ENCODE measurements at places on chromosomes 1 and 21. TPM values are rescaled to one million over a fixed set of nuclear protein-coding genes. Genes with fewer than 3 reads are reported as not detected.

The NUDT4B gene
- 0.68 TPM for total RNA-seq

The ETV3L gene
- not detected for total RNA-seq

The CHAF1B gene
- total RNA-seq: 34.2 TPM

The TLCD4 gene
- total RNA-seq: not detected

The PLA2G4A gene
- 28.2 TPM for total RNA-seq

The C1QA gene
- not detected for total RNA-seq

The GPR37L1 gene
- total RNA-seq: not detected

DNA sequence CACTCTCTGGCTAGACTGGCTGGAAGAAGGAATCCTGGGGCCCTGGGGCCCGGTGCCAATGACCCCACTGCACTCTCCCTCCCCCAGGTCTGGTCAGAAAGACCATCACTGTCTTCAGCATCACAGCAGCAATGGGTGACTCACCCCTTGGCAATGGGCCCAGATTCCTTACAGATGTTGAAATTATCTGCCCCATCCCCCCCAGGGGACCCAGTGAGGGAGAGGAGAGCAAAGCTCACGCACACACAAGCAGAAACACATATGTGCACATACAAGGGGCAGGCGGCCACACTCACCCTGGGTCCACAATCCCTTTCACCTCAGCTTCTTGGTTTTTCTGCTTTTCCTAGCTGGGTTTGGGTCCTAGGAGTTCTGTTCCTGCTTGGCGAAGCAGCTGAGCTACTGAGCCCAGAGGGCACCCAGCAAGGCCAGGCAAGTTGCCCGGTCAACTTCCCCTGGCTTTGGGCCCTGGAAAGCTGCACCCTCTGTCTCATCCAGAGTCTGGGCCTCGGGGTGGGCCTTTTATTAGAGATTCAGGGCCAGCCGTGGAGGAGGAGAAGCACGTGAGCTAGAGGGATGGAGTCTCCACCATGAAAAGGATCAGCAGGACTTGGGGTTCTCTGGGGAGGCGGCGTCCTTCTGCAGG, 2.6 kb downstream of the COL16A1 start:
- no peak for DNase-seq
- no peak overlapping the region for H3K4me3 ChIP-seq
- H3K36me3 ChIP-seq: no peaks in the 10 kb centered on the region
- peaks cover 25% of the 10 kb centered on the region for H3K4me1 ChIP-seq
- H3K27ac ChIP-seq: no peak overlapping the region

DNA sequence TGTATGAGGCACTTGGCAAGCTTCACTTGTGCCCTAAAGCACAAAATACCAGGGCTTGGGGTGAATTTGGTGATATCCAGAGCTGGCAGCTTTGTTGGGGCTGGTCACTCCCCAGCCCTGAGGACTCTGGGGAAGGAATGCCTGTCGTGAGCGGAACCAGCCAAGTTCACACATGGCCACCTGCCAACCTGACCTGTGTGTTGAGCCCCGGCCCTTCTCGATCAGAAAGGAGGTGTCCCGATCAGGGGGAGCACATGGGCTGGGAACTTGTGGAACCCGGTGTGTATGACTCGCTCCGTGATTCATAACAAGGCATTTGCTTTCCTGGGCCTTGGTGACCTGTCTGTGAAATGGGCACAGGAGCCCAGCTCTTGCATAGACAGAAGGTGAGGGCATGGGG, 43.1 kb downstream of the AGPAT3 start:
- H3K27me3 ChIP-seq: no peaks in the 10 kb centered on the region
- H3K36me3 ChIP-seq: peaks cover 65% of the 10 kb centered on the region
- no peak for DNase-seq
- H3K4me3 ChIP-seq: no peak overlapping the region
- H3K4me1 ChIP-seq: peaks cover 14% of the 10 kb centered on the region

GRCh38 chr1:21220815-21221214, 44.1 kb upstream of the EIF4G3 start:
- no peaks in the 10 kb centered on the region for H3K27me3 ChIP-seq
- no peak overlapping the region for H3K4me3 ChIP-seq
- H3K4me1 ChIP-seq: no peaks in the 10 kb centered on the region
- DNase-seq: no peak
- peaks cover 37% of the 10 kb centered on the region for H3K36me3 ChIP-seq
- H3K27ac ChIP-seq: no peak overlapping the region

GRCh38 chr1:111656086-111657017, 36.8 kb downstream of the RAP1A start:
- DNase-seq: no peak
- H3K27ac ChIP-seq: peak overlapping the region; percentile 44
- H3K36me3 ChIP-seq: peaks cover 16% of the 10 kb centered on the region
- no peak overlapping the region for H3K4me3 ChIP-seq
- H3K27me3 ChIP-seq: no peaks in the 10 kb centered on the region

- H3K4me3 ChIP-seq: peak within 1 kb of the TSS; percentile 92
- peaks cover 72% of the 10 kb centered on the region for H3K4me1 ChIP-seq
- H3K27ac ChIP-seq: peak within 1 kb of the TSS; percentile 93
- H3K27me3 ChIP-seq: no peaks in the 10 kb centered on the region
- DNase-seq: peak; percentile 84
These were observed at the start of gene LRRC8C for GRCh38 chr1:89632657-89633247. TSS of gene LRRC8C (plus strand) at chr1:89633120. CDS start at chr1:89686474, 53,354 bp downstream.

- no peak overlapping the region for H3K27ac ChIP-seq
- no peak for DNase-seq
- H3K36me3 ChIP-seq: no peaks in the 10 kb centered on the region
- H3K4me3 ChIP-seq: no peak overlapping the region
- H3K27me3 ChIP-seq: peaks cover 4% of the 10 kb centered on the region
These were observed 62.5 kb upstream of the BARHL2 start for GRCh38 chr1:90779573-90779972.

DNA sequence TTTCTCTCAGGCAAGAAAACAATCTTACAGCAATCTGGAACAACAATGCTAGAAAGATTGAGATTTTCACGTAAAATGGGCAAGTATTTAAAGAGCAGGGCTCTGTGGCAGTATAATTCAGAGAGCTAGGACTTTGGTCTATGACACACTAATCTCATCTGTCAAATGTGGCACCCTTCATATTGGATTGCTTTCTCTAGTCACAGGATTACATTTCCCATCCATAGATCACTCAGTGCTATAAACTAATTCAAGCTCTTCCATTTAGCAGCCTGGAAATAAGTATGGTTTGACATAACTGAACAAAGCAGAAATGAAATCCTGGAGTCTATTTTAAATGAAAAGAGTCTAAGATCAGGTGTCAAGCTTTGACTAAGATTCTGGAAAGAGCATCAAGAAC, 263.1 kb upstream of the TMPRSS15 start:
- no peaks in the 10 kb centered on the region for H3K4me1 ChIP-seq
- no peak overlapping the region for H3K27ac ChIP-seq
- DNase-seq: no peak
- no peaks in the 10 kb centered on the region for H3K36me3 ChIP-seq
- H3K27me3 ChIP-seq: no peaks in the 10 kb centered on the region

DNA sequence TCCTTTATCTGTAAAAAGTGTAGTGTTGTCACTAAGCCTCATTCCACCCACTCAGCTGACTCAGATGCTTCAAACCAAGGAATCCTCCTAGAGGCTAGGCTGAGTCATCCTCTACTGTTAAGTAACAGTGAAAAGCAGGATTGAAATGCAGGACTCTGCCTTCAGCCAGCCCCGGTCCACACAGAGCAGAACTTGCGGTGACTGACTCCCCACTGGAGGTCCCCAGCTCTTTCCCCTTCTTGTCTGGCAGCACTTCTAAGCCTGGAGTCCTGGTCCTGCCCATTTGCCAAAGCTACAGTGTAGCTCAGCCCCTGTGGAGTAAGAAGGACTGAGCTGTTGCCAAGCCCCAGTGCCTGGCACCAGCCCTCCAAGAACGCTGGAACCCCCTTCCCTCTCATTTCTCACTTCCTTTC, 1.7 kb downstream of the RAB7B start:
- H3K4me1 ChIP-seq: peaks cover 23% of the 10 kb centered on the region
- H3K36me3 ChIP-seq: no peaks in the 10 kb centered on the region
- no peak for DNase-seq

DNA sequence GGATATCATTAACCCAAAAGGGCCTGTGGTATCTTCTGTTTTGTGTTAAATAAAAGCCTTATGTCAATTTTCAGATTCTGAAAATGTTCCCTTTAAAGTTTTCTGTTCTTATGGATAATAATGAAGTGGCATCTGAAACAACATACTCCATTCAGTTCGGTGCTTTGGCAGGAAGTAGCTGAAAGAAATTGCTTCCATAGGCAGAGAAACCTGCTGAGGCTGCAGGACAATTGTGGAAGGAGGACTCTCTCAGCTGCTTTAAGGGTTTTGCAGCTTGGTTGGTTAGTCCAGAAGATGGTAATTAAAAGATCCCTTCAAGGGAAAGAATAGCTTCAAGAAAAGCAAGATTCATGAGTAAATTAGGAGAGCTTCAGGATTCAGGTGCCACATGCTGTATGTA, 30.5 kb upstream of the NRIP1 start:
- H3K36me3 ChIP-seq: no peaks in the 10 kb centered on the region
- no peak overlapping the region for H3K27ac ChIP-seq
- no peaks in the 10 kb centered on the region for H3K27me3 ChIP-seq

- H3K4me3 ChIP-seq: peak overlapping the region; percentile 83
- H3K27ac ChIP-seq: peak overlapping the region; percentile 25
- H3K36me3 ChIP-seq: peaks cover 2% of the 10 kb centered on the region
- H3K27me3 ChIP-seq: peaks cover 27% of the 10 kb centered on the region
These were observed 1.1 kb downstream of the ERO1B start for GRCh38 chr1:236280438-236281197.

DNA sequence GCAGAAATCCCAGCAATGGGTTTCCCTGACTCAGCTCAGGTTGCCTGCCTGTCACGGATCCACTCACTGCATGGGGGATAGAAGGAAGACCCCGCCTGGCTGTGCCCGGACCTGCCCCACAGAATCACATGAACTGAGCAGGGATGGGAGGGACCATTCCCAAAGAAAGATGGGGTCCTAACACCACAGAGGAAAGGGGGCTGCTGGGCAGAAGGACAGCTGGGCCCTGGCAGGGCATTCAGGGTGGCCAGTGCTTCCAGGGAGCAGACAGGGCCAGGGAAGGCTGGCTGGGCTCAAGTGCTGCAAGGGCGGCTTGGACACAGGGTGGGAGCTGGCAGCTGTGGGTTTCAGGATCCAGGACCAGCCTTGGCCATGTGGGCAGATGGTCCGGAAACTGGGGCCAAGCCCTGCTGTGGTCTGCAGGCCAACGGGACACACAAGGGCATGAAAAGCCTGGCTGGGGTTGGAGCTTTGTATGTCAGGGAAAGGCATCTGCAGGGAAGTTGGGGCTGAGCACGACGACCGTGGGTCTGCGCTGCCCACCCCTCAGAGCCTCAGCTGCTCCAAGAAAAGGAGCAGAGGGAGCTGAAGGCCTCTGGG, 723.9 kb downstream of the PTPRU start:
- no peaks in the 10 kb centered on the region for H3K36me3 ChIP-seq
- H3K4me3 ChIP-seq: no peak overlapping the region
- no peak for DNase-seq
- H3K4me1 ChIP-seq: no peaks in the 10 kb centered on the region

DNA sequence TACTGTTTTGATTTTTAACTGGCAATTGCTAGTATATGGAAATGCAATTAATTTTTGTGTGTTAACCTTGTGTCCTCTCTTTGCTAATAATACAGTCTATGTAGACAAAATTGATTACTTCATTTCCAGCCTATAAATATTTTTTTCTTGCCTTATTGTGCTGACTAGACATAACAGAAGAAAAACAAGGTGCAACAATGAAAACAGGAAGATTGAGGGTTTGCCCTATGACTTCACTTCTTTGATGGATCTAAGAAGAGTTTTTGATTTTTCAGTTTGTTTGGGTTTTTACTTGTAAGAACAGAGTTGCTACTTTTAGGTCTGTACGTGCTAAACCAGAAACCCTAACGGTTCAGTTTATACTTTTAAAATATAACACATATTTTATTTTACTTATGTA, 8.5 kb upstream of the CNIH4 start:
- H3K4me1 ChIP-seq: no peaks in the 10 kb centered on the region
- H3K4me3 ChIP-seq: no peak overlapping the region
- no peak overlapping the region for H3K27ac ChIP-seq
- peaks cover 9% of the 10 kb centered on the region for H3K36me3 ChIP-seq
- DNase-seq: no peak
- H3K27me3 ChIP-seq: no peaks in the 10 kb centered on the region

DNA sequence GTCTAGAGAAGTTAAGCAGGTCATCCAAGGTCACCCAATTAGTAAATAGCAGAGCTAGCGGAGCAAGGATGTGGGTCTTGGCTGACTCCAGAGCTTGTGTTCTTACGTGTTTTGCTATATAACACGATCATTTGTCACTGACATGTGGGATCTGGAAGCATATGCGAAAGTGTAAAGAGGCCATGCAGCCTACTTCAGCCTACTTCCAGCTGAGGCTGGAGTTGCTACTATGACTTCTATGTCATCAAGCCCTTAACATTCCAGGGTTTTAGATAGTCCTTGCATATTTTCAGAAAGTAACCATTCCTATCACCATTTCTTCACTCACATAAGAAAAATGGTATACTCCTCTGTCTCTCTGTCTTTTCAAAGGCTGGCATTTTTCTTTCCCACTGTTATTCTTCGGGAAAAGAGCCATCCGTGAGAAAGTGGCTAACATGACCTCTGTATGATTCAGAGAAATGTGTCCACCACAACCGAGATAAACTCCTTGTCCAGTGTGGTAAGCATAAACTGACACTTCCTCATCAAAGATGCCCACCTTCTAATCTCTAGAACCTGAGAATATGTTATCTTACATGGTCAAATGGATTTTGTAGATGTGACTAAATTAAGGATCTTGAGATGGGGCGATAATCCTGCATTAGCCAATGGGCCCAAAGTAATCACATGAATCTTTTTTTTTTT, 24.0 kb upstream of the ABL2 start:
- H3K27ac ChIP-seq: no peak overlapping the region
- DNase-seq: no peak
- H3K27me3 ChIP-seq: no peaks in the 10 kb centered on the region
- H3K36me3 ChIP-seq: no peaks in the 10 kb centered on the region
- H3K4me3 ChIP-seq: no peak overlapping the region

- H3K4me3 ChIP-seq: no peak overlapping the region
- no peaks in the 10 kb centered on the region for H3K36me3 ChIP-seq
These were observed 8.0 kb upstream of the RLF start for GRCh38 chr1:40153073-40153770.

- H3K36me3 ChIP-seq: no peaks in the 10 kb centered on the region
- H3K27me3 ChIP-seq: no peaks in the 10 kb centered on the region
- no peak for DNase-seq
These were observed 52.0 kb upstream of the ARHGEF16 start for GRCh38 chr1:3402258-3403010.

DNA sequence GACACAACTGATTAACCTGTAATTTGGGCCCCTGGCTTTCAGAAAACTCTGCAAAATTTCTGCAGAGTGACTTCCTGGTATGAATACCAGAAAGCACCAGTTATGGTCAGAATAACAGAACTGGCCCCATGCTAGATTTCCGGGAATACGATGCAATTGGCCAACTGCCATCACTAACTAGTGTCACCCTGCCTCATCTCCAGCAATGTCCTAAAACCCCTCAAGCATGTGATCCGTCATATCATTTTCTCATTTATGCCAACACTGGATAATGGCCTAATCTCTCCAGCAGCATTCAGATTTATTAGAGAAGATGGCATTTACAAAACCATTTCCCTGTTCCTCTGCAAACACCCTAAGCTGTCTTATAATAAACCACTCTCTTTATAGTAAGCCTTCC, 15.4 kb downstream of the KAZN start:
- H3K4me3 ChIP-seq: no peak overlapping the region
- no peak overlapping the region for H3K27ac ChIP-seq
- no peaks in the 10 kb centered on the region for H3K36me3 ChIP-seq

Data from activated T-helper 2 cell treated with anti-CD3 and anti-CD28 coated beads, Interferon-gamma antibody, Interleukin-2, Interleukin-4, amounts not matched to agents 10 μg/mL and 5 μg/mL and 100 μg/mL, durations not matched to agents 14 hours and 24 hours and 36 hours (primary cell).